Forelimb muscle (tissue), 1 donor: ENCODE measurements at places on chromosomes 3 and 15.

- no peak for DNase-seq
Observed at GRCh38 chr15:91498046-91498748, 355.3 kb upstream of the SLCO3A1 start.

- DNase-seq = no peak
Observed at GRCh38 chr15:65571971-65572370, 39.0 kb downstream of the INTS14 start.

DNA sequence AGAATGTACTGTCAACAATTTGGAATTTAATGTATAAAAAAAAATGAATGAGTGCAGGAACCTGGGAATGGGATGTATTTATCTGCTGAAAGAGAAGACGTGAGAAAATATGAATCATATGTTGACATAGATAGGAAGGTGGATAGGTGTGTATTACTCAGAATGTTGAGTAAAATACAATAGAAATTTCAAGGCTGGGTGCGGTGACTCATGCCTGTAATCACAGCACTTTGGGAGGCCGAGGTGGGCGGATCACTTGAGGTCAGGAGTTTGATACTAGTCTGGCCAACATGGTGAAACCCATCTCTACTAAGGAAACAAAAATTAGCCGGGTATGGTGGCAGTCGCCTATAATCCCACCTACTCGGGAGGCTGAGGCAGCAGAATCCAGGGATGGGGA is 202.8 kb downstream of the CADM2 start:
- DNase-seq = no peak

GRCh38 chr3:52228751-52229291 is 3.4 kb upstream of the TLR9 start:
- DNase-seq = no peak

GRCh38 chr3:22901684-22902083 is 301.4 kb upstream of the UBE2E2 start:
- DNase-seq = no peak

GRCh38 chr15:99994849-99995248 is 261.6 kb upstream of the LYSMD4 start:
- DNase-seq = no peak

DNA sequence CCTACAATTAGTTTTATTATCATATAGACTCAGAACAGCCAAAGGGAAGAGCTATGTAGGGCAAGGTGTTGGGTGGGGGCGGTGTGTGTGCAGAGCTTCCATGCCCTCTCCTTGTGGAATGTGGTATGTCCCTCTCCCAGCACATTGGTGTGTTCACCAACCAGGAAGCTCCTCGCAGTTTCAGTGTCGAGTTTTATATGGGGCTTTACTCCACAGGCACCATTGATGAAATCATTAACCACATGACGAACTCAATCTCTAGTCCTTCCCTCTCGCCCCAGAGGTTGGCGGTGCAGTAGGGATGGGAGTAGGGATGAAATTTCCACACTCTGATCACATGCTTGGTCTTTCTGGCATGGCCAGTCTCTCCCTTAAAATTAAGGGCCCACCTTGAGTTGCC is 13.6 kb upstream of the SRP14 start:
- DNase-seq = no peak

DNA sequence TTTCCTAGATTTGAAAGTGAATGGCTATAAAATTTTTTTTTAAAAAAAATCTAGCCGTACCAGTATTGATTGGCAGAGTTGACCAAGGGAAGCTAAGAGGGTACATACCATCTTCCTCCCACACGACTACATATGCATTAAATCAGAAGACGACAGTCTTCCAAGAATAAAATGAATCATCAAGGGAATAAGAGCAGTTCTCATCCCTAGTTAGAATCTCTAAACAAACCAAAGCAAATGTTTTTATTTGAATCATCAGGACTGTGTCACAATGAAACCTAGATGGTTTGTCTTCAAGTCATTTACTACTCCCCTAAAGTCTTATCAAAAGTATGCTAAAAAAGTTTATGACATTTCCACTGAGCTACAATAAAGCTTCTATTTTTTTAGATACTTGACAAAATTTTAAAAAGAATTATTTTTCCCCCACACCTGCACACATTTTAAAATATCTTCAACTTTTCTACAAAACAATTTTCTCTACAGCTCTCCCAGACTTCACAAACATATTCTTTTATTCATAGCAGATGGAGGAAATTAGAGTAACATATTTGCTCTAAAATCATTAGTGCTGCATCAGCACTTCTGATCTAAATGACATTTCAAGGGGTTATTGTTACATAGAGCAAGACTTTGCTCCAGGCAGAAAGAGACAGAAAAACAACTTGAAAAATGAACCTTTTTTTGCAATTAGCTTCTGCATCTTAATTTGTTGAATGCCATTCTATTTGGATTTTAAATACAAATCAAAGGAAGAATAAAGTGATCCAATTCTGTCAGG is 547.1 kb downstream of the FHIT start:
- DNase-seq = no peak

- no peak for DNase-seq
Observed at GRCh38 chr15:64017591-64018163, 28.6 kb downstream of the DAPK2 start.

- no peak for DNase-seq
Observed at GRCh38 chr15:70160267-70160666, 62.5 kb upstream of the TLE3 start.

GRCh38 chr3:133856316-133856715 is 39.4 kb downstream of the RAB6B start:
- DNase-seq = no peak

DNA sequence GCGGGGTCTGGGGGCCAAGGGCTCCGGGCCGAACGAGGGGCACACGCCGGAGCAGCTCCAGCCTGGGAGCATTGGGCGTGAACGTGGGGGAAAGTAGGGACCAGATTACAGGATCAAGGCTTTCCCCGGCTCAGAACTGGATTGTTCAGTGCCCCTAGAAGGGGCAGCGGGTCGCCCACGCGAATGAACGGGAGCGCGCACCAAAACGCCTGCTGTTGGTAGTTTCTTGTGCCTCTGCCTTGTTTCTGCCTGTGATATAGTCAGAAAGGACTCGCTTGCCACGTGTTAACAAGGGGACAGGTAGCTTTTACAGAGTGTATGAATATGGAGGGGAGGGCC is 1.1 kb downstream of the CASR start:
- no peak for DNase-seq

- no peak for DNase-seq
Observed at GRCh38 chr3:193831495-193832455, 238.8 kb downstream of the OPA1 start.

DNA sequence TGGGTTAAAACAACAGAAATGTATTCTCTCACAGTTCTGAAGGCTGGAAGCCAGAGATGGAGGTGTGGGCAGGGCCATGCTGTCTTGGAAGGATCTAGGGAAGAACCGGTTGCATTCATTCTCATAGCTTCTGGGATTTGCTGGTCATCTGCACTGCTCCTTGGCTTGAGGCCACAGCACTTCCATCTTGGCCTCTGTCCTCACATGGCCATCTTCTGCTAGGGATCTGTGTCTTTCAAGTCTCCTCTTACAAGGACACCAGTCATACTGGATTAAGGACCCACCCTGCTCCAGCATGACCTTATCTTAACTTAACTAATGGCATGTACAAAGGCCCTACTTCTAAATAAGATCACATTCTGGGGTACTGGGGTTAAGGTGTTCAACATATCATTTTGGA is 47.7 kb downstream of the RPLP1 start:
- no peak for DNase-seq

DNA sequence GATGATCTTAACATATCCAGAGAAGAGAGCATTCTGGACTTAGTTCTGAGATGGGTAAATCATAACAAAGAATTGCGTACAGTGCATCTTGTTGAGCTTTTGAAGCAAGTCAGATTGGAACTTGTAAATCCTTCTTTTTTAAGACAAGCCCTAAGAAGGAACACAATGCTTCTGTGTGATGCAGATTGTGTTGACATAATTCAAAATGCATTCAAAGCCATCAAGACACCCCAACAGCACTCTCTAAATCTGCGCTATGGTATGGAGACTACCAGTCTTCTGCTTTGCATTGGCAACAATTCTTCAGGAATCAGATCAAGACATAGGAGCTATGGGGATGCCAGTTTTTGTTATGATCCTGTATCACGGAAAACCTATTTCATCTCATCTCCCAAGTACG is 8.6 kb downstream of the KBTBD12 start:
- no peak for DNase-seq

GRCh38 chr3:70726961-70727360 is 414.5 kb upstream of the MDFIC2 start:
- no peak for DNase-seq

DNA sequence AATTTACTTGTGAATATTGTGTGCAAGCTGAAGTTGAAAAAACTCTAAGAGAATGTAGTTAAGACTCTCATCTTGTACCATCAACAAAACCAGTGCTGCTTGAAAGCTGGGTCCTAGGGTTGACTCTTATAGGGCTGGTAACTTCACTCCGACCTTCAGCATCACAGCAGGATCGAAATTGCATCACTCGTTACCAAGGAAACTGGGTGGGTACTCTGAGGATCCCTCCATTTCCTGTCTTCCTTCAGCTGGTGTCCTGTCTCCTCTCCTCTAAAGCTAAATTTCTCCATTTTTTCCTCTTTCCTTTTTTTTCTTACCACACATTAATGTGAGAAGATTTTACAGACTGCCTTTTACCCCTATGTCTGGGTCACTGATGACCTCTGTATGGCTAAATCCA is 3.0 kb upstream of the APH1B start:
- no peak for DNase-seq

DNA sequence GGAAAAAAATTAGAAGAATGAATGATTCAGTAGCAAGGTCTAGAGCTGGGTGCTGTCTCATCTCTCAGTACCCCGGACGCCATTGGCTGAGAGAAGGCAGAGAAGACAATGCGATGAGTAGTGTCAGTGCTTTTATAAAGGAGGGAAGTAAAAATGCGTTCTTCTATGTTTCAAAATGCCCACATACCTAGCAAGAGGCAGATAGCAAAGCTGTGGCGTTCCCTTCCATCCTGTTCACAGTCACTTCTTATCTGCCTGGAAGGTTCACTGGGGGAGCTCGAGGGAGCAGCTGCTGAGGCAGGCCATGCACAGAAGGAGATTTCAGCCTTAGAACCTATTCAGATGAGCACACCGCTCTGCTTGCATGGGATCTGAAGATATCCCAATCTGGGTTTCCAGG is 234.0 kb downstream of the RPLP1 start:
- no peak for DNase-seq

DNA sequence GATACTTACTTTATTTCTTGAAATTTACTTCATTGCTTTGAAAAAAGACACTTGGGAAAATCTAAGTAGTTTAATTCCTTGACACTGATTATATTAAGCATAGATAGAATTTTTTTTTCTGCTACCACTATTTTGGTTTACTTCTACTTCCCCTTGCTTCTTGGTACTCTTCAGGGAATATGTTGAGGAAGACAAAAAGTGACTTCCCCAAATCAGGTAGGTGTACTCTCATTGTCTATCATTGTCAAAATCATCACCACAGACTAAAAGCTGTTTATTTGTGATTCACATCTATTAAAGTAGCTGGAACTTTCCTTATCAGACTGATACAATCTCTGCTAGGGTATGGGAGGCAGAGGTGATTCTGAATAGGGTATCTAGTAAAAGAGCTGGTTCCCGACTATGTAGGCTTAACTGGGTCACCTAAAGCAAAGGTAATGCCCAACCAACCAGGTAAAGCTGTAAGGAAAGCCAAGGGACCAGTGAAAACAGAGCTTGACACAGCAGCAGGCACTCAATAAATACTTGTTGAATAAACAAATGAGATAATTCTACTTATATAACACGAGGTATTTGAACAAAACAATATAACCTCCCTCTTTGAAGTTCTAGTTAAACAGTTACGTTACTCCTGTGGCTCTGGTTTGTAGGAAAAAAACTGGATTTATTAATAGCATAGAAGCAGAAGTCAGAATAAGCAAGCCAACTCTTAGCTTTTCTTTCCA is 346.9 kb downstream of the PLCL2 start:
- DNase-seq = no peak

DNA sequence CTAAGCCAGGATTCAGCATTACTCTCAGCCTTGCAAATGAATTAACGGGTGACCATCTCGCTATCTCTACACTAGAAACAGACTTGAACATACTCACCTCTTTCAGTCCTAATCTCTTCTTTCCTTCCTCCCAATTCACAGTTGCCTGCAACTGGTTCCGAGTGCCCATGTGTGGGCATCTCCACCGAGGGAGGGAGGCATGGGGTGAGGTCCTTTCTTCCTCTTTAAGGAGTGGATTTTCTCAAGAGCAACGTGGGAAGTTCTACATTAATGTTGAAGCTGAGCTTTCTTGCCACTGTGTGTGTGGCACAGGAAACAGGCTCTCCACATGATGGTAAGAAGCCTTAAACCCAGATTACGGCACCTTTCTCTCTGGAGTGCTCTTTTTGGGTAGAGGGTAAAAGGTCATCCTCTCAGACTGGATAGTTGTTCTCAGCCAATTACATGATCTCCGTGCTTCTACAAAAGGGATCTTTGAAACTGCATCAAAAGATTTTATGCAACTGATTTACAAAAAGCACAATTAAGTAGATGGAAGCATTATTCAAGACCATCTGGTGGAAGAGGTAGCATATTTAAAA is 286.8 kb upstream of the NR2F2 start:
- DNase-seq = no peak

- no peak for DNase-seq
Observed at GRCh38 chr15:31367021-31367729, 40.5 kb downstream of the KLF13 start.

- no peak for DNase-seq
Observed at GRCh38 chr15:49627407-49627877, 6.6 kb downstream of the DTWD1 start.

GRCh38 chr15:51229907-51230330 is 108.5 kb downstream of the CYP19A1 start:
- DNase-seq = no peak

DNA sequence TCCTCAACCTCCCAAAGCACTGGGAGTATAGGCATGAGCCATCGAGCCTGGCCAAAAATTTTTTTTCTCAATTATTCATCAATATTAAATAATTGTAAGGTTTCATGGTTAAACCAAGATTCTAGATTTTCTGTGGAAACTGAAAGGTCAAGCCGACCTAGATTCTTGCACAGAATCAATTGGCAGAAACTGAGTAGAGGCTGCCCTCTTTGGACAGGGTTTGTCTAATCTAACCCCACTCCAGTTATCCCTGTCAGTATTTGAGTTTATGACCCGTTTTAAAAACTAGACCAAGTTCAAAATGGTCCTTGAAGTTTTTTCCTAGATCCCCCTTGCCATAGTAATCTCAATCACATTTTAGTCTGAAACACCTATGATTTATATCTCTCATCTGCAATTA is 8.6 kb upstream of the ADAM10 start:
- DNase-seq = no peak

DNA sequence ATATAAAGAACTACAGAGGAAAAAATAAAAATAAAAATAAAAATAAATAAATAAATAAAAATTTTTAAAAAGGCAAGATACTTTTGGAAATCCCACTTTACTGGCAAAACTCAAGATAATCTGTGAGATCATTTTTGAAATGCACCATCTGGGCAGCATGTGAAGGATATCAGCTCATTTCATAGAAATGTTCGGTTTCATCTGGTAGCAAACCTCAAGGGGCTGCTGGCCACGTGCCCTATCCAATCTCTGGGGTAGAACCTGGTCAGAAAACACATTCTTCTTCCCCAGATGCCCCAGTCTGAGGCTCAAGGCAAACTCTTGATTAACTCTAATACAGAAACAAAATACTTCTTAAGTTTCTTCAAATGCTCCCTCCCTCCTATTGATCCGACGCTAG is 166.0 kb downstream of the FMN1 start:
- no peak for DNase-seq

- no peak for DNase-seq
Observed at GRCh38 chr3:66795365-66795764, 202.7 kb upstream of the KBTBD8 start.

GRCh38 chr3:116586285-116586944 is 123.2 kb upstream of the TUSC7 start:
- no peak for DNase-seq

- DNase-seq = no peak
Observed at GRCh38 chr15:88653200-88654064, 14.6 kb downstream of the ISG20 start.
